Sciatic nerve (tissue), 2 donors: ENCODE measurements at places on chromosomes 16 and 17.

DNA sequence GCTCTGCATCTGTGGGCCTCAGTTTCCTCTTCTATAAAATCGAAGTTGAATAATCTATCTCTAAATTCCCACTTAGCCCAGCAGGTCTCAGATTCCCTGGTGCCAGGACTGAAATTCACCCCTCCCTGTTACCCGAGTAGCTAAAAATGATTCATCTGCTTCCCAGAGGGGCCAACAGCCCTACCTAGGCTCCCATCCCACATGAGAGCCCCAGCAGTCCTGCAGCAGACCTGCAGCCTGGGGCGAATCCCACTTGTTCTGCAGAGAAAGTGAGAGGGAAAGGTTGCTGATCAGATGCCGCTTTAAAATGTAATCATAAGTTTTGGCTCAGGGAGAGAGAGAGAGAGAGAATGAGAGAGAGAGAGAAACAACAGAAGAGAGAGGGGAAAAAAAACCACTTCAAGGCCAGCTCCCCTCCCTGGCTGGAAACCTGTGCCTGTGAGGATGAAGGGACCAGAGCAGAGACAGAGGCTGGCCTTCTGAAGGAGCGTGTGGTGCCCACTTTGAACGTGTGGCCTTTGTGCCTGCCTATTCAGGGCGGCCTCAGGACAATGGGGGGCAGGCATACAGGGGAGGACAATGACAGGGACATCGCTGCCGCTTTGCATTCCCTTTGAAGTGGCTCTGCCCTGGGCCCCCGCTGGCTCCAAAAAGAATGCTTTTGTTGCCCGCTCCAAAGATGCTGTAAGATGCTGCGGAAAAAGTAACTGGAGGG, 85.2 kb upstream of the NKD1 start:
- peak; percentile 38 for DNase-seq

GRCh38 chr17:37391146-37391545, 15.4 kb downstream of the C17orf78 start:
- no peak for DNase-seq

GRCh38 chr16:58155839-58156238, 26.7 kb upstream of the CFAP20 start:
- no peak for DNase-seq

DNA sequence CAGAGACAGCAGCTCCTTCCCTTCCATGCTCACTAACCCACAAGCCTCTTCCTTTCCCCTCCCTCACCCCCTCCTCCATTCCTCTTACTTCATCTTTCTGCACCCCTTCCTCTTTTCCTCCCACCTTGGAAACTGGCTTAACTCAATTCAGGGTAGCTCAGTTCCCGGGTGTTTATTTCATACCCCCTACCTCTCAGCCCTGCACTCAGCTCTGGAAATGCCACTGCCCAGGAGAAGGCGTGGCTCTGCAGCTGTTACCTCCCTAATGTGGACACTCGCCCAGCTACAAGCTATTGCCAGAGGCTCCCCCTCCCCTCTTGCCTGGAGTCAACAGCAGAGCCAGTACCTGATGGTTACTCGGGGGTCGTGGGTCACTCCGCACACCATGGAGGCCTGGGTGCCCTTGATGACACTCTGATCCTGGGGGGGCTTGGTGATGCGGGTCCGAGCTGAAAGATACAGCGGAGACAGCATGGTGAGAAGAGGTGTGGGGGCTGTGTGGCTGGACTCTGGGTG, 118.4 kb upstream of the CDC42EP4 start:
- no peak for DNase-seq

DNA sequence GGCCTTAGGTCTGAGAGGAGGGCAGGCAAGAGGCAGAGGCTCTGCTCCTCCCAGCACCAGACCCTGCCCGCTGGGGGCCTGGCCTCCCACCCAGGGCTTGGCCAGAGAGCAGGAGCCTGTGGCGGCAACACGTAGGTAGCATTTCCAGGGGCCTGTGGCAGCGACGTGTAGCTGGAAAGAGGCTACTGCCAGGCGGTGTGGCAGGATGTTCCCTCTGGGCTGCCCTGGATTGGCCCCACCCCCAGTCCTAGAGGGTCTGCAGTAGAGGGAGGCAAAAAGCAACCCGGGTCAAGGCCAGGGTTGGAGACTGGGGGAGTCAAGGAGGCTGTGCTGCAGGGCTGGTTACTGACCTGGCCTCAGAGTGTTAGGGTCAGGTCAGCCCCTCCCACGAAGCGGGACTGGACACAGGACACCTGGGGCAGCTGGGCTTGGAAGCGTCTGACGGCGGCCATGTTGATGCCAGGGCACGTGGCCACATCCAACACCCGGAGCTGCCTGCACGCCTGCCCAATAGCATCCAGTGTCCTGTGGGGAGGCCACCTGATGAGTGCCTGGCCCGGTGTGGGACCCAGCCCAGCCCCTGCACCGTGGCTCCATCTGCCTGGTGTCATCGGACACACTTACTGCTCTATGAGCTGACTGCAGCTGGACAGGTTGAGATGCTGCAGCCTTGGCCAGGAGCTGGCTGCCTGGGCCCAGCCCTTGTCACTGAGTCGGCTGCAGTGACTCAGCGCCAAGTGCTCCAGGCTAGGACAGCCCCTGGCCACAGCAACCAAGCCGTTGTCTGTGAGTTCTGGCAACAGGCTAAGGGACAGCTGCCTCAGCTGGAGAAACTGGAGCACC, 8.5 kb downstream of the ELMO3 start:
- no peak for DNase-seq

DNA sequence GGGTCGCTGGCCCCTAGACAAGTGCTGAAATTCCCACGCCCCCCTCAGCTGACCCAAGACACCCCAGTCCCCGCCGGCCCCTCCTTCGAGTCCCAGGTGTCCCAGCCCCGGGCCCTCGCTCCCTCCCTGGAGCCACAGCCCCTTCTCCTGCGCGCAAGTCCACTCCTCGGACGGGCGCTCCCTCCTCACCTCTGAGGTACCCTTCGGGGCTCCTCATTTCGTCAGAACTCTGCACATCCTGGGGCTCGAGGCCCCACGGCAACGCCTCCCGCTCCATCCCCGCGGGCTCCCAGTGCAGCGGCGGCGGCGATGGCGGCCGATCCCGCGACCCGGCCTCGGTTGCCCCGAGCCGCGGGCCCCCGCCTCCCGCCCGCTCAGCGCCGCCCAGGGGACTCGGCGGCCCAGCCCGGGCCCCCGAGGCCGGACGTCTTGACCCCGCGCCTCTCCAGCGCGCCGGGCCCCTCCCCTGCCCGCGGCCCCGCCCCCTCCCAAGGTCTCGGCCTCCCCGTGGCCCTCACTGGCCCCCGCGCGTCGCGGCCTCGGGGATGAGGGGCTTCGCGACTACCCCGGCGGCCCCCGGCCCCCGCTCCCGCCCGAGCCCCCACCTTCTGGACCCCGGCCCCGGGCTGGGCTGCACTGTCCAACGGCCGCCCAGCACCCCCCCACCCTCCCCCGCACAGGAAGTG, at the start of gene ZNF768:
Gene ZNF768 (minus strand): TSS at position 430 of the 686 bp plus-strand sequence. CDS start 153 bp downstream, at position 277.
- peak; percentile 76 for DNase-seq

DNA sequence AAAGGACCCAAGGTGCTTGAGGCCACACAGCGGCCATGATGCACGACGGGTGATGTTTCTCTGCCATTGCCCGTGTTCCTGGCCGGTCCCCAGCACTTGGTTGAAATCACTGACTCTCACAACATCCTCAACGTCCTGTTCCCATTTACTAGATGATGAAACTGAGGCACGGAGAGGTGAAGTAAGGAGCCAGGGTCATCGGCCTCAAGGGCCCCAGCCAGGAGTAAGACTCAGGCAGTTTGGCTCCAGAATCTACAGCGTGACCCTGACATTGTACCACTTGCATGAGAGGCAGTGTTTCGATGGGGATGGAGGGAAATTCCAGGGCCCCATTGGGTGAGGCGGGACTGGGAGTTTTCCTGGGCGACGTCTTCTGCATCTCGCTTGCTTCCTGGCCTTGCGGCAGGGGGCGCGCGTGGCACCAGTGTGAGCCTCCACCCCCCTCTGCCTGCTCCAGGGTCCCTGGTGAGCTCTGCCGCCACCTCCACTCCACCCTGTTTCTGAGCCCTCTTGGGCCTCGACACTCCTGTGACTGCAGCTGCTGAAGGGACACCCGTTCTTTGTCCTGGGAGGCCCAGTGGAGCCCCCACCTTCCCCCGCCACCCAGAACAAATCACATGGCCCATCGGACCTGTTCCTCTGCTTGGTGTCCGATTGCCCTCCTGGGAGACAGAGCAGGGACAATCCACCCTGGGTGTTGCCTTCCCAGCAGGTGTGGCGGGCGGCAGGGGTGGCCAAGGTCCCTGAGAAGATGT, 133.0 kb upstream of the GSE1 start:
- DNase-seq = no peak

- no peak for DNase-seq
These were observed 36.4 kb downstream of the TMEM186 start for GRCh38 chr16:8761078-8761477.
